ENCODE measurements at places on chromosomes 3 and 15.

DNA sequence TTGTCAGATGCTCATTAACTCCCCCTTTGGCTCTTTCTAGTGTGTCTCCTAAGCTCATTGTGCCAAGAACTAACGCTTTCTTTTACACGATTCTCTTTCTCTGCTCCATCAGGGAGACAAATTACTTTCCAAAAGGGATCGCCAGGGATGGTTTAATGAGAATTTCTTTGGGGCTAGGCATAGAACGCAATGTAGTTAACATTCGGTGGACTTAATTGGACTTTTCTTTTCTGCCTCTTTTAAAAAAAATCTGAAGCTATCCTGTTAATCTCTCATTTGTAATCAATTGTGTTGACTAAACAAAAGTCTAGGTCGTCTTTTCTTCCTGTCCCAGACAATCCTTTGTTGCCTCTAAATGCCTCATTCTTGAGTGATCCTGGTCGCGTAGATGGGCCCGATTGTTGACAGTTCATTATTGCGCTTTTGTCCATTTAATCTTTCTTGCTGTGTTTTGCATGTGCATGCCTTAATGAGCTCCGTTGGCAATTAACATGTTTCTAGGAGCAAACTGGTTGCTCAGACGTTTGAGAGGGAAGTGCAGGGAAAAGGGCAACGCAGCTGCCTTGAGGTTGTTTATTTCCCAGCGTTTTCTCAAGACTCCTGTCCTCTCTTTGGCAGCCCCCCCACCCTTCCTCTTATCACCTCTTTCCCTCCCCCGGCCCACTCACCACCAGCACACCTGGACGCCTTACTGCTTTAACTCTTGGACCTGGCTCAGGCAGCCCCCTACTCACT lies 7.8 kb downstream of the FEZF2 start:
- no peak for DNase-seq

- no peak for DNase-seq
Measured at GRCh38 chr15:68268405-68268804, 9.1 kb upstream of the FEM1B start.

- DNase-seq: no peak
Measured at GRCh38 chr3:195209083-195209846, 61.7 kb downstream of the XXYLT1 start.

DNA sequence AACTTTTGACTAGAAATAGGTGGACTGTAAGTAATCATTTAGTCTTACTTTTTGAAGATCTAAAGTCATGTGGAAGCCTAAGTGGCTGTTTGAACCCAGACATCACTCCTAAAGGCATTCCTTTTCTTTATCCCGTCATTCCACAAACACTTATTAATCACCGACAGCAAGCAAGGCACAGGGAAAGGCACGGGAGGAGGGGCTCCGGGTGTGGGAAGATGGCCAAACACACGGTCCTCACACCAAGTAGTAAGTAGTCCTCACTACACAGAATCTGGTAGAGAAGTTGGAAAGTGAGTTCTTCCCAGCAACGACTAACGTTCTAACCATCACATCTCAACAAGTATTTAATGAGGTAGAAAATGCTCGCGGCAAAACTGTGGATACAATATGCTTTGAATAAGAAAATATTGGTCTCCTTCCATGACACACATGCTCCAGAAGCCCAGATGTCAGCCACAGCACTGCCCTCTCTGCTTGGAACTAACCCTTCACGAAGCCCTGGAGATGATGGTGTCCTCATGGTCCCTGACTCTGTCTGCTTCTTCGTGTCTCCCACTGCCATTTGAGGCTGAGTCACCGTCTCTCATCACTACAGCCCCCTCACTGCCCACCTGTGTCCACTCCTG lies 202.2 kb downstream of the OPA1 start:
- DNase-seq: no peak

DNA sequence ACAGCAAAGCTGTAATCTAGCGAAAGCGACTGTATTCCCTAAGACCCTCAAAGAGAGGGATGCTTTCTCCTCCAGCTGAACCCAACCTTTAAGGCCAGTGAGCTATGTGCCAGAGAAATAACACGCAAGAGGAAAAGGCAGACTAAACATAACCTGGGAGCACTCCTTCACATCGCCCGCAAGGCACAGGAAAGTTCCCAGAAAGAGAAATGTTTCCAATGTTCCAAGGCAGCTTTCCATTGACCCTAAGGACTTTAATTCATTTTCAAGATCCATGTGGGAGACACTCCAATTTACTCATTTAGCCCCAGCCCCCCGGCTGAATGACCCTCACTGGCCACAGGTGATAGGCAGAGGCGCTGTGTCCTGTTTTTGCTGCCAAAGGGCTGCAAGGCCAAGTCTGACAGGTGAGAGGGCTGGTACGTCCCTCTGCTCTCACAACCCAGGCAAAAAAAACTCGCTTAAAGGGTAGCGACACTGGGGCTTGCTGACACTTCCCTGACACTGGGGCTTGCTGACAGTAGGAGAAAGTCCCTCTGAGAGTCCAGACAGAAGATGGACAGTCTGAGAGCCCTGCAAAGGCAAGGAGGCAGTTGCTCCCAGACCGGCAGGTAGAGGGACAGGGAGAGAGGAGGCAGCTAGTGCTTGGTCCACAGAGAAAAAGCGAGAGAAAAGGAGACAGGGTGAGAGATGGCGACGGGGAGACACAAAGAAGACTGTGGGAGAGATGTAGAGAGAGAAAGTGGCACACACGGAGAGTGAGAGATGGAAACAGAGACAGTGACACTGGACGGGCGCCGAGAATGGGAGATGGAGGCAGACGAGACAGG lies 702 bp downstream of the ARHGEF3 start:
- DNase-seq: peak; percentile 34

GRCh38 chr3:194058189-194058571 lies 77.8 kb upstream of the HES1 start:
- DNase-seq: peak; percentile 48

- DNase-seq: peak; percentile 50
Measured at GRCh38 chr3:133663569-133664313, 2.0 kb upstream of the TOPBP1 start.

DNA sequence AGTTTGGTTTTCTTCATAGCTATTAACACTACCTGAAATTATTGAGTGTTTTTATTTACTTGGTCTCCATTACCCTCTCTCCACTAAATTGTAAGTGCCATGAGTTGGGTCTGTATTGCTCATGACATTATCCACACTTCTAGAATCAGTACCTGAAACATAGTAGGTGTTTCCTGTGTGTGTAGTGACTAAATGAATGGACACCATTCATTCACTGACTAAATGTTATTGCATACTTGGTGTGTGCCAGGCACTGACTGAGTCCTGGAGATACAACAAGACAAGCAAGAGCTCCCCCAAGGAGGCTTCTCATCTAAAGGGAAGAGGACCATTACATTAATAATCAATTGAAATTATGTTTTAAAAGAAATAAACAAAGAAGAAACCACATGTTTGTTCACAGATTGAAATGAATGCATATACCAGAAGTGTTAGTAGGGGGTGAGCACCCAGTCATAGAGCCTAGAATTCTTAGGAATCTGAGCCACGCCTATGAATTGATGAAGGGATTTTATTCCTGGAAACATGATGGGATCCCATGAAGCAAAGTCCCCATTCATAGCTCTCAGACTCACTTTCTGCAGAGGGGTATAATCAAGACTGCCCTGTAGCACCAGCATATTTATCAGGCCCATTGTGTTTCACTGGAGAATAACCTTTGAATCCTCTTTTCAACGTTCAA lies 31.7 kb upstream of the ATOSA start:
- no peak for DNase-seq

DNA sequence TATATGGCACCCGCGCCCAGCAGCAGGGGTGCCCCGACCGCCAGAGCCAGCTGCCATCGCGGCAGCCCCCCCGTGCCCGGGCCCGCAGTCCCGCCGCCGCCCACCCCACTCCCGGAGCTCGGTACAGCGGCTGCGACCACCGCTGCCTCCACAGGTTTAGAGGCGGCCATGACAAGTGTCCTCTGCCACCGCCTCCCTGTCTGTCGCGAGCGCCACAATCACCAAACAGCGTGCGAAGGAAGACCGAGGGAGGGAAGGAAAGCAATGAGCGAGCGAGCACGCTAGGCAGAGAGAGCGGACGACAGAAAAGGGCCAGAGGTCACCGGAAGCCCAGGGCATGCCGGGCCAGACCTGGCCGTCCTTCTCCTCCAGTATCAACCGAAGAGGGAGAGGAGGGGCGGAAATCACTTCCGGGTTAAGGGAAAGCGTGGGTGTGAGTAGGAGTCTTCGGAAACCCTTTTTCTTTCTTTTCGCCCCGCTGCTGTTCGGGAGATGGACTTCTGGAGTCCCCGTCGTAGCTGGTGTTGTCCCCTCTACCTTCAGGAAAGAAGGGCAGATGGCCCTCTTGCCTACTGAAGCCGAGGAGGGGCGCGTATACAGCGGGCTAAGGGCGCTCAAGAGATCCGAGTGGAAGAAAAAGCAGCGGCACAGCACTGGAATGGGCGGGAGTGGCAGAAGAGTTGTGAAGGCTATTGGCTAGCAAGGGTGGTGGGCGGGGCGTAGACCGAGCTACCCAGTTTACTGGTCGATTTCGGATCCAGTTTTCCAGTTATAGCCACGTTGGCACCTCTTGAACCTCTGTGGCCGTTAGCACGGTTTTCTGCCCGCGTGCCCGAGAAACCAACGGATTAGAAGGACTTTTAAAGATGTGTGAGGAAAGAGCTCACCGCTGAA lies at the start of the genes LNP1 and TOMM70:
Gene LNP1, plus strand, starts transcription at position 760 of the 894 bp plus-strand sequence. CDS start 28,191 bp downstream, outside the sequence.
Gene TOMM70, minus strand, starts transcription at position 310 of the 894 bp plus-strand sequence. Its CDS starts 140 bp downstream, at position 170.
- DNase-seq: peak; percentile 95

DNA sequence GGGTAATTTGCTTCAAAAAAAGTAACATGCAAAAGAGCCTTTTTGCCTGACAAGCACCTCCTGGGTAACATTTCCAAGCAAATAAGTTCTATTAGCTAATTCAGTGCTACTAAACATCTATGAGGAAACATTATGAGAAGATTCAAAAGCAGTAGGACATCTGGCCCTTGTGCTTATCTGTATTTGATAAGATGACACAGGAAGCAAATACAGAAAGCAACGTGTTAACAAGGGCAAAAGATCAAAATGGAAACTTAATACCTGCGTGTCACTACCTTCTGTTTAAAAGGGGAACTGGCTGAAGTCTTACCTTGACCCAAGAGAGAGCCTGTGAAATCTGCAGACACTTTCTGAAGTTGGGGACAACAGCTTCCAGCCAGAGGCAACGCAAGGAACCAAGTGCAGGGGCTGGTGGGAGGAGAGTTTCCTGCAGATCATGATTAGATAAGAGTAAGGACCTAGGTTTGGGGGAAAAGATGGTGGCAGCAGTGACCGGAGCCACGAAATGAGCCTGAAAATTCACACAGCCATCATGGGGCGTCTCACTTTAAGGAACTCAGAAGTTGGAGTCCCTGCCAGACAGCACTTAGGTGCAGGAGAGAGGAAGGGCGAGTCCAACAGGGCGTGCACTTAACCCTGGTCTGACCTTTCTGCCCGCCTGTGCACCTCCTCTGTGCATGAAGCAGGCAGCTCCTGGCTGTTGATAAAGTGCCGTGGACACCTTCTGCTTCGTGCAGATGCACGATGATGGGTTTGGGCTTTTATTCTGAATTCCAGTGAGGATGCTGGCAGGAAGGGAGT lies 153.6 kb upstream of the BHLHE40 start:
- no peak for DNase-seq

DNA sequence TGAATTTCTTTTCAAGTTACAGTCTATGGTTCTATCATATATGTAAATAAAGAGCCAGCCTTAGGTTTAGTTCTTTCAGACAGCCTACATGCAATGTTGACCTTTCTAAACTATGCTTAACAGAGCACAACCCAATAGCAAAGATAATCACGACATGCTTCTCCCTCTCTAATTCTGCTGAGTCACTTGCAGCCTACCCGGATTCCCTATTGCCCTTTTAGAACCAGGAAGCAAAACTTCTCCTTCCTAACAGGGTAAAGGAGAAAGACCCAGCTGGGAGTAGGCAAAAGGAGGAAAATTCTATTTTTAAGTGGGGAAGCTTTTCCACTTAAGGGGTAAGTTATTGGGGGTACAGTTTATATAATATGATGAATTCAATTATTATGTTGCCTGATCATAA lies 79.3 kb downstream of the SLC7A14 start:
- no peak for DNase-seq

GRCh38 chr3:194971009-194971408 lies 285.3 kb downstream of the FAM43A start:
- no peak for DNase-seq

- no peak for DNase-seq
Measured at GRCh38 chr3:37349640-37350039, 175.3 kb upstream of the LRRFIP2 start.

DNA sequence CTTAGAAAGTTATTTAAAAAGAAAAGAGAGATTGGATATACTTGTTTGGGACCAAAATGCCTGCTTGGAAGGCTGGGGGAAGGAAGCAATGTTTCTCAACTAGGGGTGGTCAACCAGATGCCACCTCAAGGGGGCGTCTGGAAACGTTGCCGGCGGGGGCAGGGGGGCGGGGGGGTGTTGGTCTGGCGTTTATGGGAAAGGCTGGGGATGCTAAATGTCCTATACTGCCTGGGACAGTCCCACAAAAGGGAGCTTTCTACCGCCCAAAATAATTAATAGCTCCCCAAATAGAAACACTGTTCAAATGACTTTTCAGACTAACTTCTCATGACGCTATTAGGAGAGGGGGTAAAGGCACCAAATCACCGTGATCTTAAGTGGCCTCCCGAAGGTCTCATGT lies 2.2 kb downstream of the POLG start:
- no peak for DNase-seq

GRCh38 chr3:119221779-119222320 lies 18.8 kb downstream of the B4GALT4 start:
- no peak for DNase-seq

DNA sequence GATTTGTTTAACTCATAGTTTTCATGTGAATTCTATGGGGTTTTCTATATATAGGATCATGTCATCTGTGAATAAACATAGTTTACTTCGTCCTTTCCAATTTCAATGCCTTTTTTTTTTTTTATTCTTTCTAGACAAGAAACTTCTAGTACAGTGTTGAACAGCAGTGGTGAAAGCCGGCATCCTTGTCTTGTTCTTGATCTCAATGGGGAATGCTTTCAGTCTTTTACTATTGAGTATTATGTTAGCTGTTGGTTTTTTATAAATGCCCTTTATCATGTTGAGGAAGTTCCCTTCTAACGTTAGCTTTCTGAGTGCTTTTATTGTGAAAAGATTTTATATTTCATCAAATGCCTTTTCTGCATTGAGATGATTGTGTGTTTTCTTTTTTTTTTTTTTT lies 69.0 kb downstream of the SLMAP start:
- DNase-seq: no peak

DNA sequence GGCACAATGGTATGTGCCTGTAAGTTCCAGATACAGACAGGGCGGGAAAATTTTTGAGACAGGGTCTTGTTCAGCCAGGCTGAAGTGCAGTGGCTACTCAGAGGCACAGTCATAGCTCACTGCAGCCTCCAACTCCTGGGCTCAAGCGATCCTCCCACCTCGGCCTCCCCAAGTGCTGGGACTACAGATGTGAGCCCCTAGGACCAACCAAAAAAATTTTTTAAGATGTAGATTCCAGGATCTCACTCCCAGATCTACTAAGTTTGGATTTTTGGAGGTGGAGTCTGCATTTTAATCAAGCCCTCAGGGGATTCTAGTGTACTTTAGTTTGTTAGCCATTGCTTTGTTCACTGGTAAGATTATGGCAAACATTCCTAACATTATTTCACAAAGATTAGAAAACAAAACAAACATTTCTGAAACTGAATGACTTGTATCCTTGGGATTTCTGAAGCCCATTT lies 2.7 kb downstream of the LIPH start:
- DNase-seq: no peak

All from activated T-cell treated with anti-CD3 and anti-CD28 coated beads, Interleukin-2, amount 50 U/mL, for 72 hours (primary cell).